ENCODE measurements at places on chromosomes 16 and 17.
A peak's percentile ranks its signal among the peaks of the same experiment; 100 is the strongest.

- DNase-seq: peak; percentile 81
Measured at GRCh38 chr16:10964891-10965326, 20.5 kb downstream of the CLEC16A start.

DNA sequence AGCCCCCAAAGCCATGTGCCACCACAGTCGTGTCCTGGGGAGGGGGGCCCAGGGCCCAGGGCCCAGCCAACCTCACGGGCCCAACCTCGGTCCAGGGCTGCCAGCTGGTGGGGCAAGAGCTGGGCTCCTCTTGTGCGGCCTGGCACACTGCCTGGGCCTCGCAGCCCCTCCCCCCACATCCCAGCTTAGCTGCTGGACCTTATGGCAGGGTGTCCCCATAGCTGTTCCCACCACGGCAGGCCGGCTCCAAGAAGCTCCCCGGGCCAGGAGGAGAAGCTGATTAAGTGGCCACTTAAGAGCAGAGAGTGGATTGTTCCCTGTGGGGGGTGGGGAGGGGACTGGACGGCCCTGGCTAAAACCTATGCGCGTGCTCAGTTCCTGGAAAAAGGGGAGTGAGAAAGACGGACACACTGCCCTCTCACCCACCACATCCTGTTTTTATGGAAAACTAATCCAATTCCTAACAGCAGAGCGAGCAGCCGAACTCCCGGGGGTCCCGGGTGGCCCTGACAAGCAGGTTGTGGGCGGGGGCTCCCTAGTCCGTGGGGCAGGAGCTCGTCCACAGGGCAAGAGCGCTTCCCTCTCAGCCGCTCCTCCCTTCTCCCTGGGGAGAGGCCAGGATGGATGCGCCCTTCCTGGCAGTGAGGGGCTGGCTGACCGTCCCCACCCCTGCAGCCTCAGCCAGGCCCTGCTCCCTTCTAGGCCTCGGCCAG, 16.8 kb downstream of the PIEZO1 start:
- DNase-seq: no peak

DNA sequence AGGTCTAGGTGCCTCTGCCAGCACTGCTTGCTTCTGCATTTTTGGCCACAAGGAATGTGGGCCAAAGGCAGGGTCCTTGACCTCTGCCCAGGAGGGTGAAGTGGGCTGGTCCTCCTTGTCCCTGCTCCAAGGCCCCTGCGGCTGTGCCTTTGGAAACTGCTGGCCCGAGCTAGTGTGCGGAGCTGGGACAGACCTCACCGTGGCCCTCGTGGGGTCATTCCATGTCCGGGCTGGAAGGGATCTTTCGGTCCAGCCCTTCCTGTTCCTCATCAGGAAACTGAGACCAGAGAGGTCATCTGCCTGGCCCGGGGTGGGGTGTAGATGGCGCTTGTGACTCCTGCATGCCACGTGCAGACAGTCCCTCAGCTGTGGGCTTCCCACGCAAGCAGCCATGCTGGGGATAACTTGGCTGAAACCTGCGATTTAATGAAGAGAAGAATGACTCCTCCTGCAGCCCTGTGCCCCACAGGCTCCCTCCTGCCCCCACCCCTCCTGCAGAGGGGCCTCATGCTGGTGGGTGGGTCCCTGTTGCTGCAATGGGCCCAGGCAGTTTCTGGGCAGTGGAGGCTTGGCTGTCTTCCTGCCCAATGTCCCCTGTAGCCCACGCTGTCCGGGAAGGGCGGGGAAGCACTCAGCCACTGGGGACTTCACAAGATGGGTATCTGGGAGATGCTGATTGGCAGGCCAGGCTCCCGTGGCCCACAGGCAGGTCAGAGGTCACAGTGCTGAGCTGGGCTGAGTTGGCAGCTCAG, 245.2 kb downstream of the SEC14L1 start:
- DNase-seq: no peak

DNA sequence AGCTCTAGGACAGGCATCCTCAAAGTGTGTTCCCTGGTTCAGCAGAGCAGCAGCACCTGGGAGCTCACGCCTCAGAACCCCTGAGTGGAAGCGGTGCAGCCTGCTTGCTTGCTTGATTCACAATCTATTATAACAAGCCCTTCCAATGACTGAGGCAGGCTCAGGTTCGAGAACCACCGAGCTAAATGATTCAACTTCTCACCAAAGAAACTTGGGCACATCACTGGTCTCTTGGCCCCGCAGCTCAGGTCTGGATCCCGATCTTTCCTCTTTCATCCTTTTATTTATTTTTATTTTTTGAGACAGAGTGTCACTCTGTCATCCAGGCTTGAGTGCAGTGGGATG, 24.5 kb downstream of the CLUH start:
- DNase-seq: no peak

DNA sequence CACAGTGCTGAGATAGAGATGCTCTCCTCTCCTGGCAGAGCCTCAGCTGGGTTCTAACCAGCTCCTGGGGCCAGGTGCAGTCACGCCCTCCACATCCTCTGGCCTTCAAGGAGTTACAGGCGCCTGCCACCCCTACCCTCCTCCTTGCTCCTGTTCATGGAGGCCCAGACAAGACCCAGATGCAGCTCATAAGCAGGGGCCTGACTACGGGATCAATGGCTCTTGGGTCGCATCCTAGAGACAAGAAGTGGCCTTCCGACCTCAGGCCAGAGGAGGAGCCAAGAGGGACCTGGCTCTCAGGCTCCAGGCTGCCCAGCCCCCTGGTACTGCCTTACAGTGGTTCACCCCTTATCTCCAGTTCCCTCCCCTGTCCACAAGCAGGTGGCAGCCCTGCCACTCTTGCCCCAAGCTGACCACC, 23.0 kb downstream of the ARHGAP27 start:
- no peak for DNase-seq

DNA sequence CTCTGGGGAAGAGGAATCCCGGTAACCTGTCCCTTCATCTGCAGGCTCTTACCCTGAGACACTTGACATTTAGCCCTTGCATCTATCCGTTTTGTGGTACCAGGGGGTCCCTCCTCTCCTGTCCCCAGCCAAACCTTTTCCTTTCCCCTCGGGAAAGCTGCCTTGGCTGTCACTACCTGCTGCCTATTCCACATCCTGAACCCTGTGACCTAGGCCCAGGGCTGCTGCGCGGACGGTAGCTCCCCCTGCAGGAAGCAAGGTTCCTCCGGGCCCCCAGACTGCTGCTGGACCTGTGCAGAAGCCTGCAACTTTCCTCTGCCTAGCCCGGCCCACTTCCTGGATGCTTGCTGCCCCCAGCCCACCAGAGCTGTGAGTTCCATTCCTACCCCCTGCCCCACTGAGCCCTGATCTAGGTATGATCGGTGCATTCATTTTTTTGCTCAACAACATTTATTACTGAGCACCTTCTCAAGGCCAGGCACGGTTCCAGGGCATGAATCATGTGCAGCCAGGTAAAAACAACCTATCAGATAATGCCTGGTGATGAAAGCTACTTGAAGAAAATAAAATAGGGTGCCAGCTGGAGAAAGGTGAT, 10.5 kb upstream of the ALDOA start:
- DNase-seq: peak; percentile 62

DNA sequence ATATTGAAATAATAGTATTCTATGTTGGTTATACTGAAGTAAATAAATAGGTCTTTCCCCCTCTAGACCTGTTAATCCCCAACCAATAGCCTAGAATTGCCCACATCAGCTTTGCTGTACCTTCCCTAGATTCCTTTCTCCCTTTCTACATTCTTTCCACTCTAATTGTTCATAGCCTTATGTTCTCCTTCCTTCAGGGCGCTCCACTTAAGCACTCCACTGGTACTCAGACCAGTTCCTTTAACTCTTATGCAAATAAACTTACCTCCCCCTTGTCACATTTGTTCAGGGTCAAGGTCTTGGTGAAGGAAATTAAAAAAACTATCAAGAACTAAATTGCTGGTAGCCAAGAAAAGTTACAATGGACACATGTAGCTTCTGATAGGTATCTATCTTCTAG, 294.8 kb downstream of the UTP18 start:
- no peak for DNase-seq

- no peak for DNase-seq
Measured at GRCh38 chr17:27593232-27593856, 37.6 kb upstream of the LGALS9 start.

GRCh38 chr17:48610282-48611211, at the start of gene HOXB7:
TSS of gene HOXB7 (minus strand) at chr17:48611017. CDS start at chr17:48610918, 99 bp downstream.
- peak; percentile 63 for DNase-seq

- peak; percentile 87 for DNase-seq
Measured at GRCh38 chr17:77107506-77108433, 33.0 kb upstream of the SEC14L1 start.

Data from stimulated activated naive CD8-positive, alpha-beta T cell treated with anti-CD3 and anti-CD28 coated beads, Interleukin-15, amount 100 ng/mL, for 72 hours (primary cell).